ENCODE measurements at places on chromosomes 16 and 17.

DNA sequence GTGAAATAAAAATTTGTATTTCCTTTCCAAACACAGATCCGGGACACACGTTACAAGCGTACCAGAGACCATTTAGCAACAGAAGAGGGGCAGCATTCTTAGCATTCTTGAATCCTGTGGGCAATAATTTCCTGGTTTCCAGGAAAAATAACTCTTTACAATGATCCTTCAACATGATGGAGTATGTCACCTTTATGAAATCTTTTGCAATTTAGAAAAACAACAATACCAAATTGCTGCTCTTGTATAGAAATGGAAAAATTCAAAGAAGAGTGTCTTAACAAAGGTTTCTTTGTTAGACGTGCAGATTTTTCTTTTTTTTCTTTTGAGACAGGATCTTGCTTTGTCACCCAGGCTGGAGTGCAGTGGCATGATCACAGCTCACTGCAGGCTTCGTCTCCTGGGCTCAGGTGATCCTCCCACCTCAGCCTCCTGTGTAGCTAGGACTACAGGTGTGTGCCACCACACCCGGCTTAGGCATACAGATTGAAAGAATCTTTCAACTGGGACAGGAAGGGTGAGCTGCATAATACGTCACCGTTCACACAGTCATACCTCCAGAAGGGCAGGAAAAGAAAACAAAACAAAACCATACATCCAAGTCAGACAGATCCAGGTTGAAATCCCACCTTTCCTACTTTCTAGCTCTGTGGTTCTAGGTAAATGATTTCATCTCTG is 10.8 kb upstream of the GCSH start:
- no peak for DNase-seq

- no peak for DNase-seq
Measured at GRCh38 chr16:59296888-59297287, 562.8 kb upstream of the GOT2 start.

DNA sequence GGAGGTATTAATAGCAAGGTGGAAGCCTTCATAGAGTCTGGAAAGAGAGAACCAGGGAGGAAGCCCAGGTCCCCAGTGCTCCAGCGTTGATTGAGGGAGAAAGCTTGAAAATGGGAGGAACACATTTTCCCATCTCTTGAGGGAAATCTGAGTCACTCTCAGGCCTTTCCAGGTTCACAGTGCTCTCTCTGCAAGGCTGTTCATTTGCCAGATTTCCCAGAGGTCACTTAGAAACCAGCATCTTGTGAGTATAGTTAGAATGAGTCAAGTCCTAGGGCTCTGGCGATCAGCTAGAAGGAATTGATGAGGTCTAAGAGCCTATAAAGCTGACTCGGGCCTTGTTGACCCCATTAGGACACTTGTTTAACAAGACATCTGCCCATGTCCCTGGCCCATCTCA is 17.7 kb upstream of the ZNF594 start:
- DNase-seq = no peak

- DNase-seq = no peak
Measured at GRCh38 chr17:81419319-81419885, 24.1 kb downstream of the BAHCC1 start.

DNA sequence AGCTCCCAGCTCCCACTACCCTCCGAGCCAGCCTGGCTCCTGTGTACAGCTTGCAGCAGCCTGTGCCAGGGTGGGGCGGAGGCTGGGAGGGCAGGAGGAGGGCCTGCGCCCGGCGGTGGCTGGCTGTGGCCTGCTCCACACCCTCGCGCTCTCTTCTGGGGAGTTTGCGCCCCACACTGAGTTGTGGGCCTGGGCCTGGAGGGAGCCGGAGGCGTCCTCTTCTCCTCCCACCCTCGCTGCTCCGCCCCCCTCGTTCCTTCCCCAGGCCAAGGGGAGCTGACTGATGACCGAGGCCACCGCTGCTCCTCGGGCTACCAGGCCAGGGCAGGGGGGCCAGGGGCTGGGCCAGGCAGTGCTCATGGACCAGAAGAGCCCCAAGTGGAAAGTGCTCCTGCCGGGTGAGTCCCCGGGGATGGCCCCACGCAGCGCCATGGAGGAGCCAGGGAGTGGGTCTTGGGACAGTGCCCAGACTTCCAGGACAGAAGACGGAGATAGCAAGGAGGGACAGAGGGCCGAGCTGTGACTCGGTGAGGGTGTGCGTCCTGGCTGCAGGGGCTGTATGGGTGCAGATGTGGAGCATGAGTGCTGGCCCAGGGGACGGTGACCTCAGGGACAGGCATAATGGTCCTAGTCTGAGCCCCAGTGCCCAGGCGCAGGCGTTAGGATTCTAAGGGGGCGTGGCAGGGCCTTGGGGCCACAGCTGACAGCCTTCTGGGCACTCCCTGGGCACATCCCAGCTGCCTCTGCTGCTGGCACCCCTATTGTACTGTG is 242.1 kb upstream of the GSE1 start:
- DNase-seq = no peak

GRCh38 chr17:68457539-68458259 is 403 bp upstream of the WIPI1 start:
- peak; percentile 98 for DNase-seq

GRCh38 chr17:81524865-81525159 is 3.4 kb upstream of the FSCN2 start:
- DNase-seq = no peak

GRCh38 chr16:86483-86952 is 8.5 kb downstream of the MPG start:
- no peak for DNase-seq

DNA sequence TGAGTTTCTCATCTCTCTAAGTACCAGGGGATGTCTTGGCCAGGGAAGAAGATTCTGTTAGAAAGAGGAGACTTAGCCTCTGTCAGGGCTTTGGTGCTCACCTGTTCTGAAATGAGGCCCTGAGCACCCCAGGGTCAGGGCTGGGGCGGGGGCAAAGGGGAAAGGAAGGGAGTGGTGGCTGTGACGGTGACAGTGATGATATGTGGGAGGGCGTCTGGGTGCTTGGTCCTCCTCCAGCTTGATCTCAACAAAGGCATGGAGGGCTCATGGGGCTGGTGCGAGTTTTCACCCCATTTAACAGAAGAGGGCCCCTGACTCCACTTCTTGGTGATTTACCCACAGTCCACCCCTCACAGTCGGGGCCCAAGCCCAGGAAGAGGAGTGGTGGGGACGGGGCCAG is 15.1 kb downstream of the SOX8 start:
- no peak for DNase-seq

DNA sequence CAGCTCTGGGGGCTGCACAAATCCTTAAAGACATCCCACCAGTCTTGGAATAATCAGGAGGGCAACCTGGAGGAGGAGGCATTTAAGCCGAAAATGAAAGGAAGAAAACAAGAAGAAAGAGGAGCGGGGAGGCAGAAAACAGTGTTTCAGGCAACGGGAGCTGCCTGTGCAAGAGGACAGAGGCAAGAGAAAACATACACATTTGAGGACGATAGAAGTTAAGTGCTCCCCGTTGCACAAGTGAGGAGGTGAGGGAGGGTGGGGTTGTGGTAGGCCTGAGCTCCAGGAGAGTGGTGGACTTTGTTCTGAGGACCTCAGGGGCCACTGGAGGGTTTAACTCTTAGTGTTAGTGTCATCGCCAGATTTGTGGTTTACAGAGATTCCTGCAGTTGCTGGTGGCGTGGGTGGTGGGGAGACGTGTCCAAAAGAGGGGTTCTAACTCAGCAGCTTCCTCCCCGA is 27.6 kb upstream of the CIBAR2 start:
- DNase-seq = no peak

- peak; percentile 87 for DNase-seq
Measured at GRCh38 chr17:80866050-80866793, 125.4 kb upstream of the CHMP6 start.

DNA sequence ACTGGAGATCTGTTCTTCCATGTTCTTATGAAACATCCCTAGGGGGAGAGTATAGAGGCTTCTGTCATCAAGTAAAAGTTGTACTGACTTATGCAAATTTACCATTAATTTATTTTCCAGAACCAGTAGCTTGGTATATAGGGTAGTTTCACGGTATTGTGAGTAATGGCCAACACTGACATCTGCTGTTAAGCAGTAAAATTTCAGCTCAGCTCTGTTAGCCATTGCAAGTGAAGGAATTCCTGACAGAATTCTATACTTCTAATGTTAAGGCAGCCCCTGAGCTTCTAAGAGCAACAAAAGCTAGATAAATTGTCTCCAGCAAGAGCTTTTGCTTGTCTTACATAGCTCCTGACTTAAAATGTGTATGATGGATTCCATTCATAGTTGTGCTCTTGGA is 613.5 kb upstream of the C16orf82 start:
- DNase-seq = no peak

DNA sequence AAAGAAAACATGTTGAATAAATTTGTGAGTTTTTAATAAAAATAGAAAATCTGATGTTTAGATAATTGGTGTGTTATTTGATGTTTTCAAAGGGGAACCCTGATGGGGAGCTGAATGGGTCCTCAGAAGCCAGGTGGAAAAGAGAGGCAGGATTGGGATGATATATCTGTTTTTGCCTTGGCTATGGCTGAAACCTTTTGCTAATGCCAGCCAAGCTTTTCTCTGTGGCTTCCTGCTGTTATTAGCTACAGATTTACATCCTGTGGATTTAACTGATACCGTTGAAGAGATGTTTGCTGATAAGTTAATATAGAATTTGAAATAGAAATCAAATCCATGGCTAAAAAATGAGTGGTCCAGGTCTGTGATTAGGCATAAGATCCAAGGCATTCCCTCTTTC is 4.2 kb upstream of the AATF start:
- no peak for DNase-seq

DNA sequence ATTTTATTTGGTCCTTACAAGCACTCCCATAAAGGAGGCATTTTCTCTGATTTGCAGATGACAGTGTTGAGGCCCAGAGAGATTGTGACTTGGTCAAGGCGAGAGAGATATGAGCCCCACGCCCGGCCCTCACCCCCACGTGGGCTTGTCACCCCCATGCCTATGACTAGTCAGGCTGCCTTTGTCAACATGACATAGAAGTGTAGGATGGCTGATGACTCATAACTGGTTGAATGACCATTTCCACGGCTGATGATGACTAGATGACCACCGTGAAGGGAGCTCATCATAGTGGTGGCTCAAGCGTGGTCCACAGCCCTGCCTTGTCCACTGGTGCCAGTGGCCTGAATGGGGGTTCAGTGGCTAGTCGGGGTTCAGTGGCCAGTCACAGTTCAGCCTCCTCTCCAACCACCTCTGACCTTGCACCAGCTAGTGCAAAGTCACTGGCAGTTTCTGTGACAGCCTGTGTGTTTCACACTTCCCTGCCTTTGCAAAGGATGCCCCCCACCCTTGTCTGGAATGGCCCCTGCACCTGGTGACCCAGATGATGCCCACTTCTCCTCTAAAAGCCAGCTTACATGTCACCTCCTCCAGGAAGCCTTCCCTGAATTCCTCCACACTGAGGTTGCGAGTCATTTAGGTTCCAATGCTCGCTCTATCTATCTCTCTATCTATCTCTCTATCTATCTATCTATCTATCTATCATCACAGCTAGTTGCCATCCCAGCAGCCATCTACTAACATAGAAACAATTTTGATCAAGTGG is 3.8 kb upstream of the WSCD1 start:
- no peak for DNase-seq

GRCh38 chr17:41332239-41332638 is 16.7 kb upstream of the KRTAP17-1 start:
- no peak for DNase-seq

DNA sequence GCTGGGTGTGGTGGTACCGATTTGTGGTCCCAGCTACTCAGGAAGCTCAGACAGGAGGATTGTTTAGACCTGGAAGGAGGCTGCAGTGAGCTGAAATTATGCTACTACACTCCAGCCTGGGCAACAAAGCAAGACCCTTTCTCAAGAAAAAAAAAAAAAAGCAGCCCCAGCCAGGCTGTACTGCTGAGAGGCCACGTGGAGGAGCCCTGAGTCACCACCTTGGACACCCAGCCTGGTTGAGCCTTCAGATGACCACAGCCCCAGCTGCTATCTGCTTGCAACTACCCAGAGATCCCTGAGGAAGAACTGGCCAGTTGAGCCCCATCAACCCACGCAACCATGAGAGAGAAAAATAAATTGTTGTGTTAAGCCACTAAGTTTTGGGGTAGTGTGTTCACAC is 23.6 kb upstream of the GPRC5C start:
- no peak for DNase-seq

GRCh38 chr17:73228748-73229236 is 32.9 kb downstream of the CPSF4L start:
- peak; percentile 31 for DNase-seq

DNA sequence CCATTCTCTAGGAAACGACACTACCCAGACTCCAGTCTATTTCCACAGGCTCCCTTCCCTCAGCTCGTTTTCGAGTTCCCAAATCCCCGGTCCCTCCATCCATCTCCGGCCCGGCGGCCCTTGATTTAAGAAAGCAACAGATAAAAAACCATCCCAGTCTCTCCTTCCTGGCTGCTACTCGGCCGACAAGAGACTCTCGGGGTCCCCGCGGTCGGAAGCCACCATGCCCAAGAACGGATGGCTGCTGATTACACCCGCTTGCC is 182 bp downstream of the RPL26 start:
- DNase-seq = no peak

- no peak for DNase-seq
Measured at GRCh38 chr16:79312502-79312901, 288.0 kb downstream of the MAF start.

GRCh38 chr16:80263181-80263823 is 277.5 kb upstream of the DYNLRB2 start:
- DNase-seq = no peak

DNA sequence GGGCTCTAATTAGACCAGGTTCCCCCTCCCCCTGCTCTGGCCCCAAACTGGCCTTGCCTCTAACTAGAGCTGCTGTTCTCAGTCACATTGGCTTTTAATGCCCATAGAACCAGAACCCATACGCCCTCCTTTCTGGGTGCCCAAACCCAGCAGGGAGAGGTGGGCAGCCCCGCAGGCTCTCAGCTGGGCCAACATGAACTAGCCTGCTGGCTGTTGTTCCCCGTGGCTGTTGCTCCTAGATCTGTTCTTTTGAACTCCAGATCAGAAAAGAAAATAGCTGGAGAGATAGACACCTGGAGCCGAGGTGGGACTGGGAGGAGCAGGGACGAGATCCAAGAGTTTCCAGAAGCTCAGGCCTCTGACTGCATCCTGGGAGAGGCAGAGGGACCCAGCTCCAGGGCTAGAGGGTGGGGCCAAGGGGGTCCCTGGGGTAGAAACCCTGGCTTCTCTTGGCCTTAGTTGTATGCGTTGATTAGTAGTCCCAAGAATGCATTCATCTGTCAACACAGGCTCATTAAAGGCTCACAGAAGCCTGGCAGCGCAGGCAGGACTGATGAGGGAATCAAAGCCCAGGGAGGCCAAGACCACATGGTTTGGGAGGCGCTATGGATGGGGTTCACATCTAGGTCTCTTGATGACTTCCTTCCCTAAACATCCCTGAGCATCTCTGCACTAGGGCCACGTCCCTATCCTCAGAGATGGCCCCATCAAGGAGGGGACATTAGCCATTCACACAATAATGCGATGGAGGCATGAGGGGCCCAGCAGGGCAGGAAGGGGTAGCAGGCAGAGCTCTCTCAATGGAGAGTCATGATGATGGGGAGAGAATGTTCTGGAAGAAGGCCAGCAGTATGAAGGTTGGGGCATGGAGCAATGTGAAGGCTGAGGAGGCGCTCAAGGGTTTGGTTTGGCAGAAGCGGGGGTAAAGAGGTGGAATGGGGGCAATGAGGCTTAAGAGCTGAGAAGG is 1.3 kb upstream of the CPSF4L start:
- no peak for DNase-seq
